ENCODE measurements at places on chromosomes 3 and 15.

DNA sequence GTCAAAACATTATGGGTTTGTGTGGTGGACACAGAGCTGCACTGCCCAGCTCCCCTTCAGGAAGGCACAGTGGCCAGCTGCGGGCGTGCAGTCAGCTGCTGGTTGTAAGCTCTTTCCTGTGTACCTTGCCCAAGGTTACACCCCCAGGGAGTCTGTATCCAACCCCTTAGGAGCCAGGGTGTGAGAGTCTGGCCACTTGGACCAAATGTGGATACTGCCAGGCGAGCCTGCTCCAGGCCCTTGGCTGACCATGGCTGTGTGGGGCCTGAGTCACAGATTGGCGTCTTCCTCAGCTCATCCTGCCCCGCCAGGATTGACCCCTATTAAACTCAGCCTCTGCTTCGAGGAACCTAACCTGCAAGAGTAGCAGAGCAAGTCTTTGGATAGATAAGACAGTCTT is 56.9 kb downstream of the ABHD5 start:
- DNase-seq = no peak

- no peak for DNase-seq
Measured at GRCh38 chr15:31586841-31587240, 260.2 kb downstream of the KLF13 start.

- no peak for DNase-seq
Measured at GRCh38 chr3:55711646-55712045, 224.5 kb upstream of the WNT5A start.

DNA sequence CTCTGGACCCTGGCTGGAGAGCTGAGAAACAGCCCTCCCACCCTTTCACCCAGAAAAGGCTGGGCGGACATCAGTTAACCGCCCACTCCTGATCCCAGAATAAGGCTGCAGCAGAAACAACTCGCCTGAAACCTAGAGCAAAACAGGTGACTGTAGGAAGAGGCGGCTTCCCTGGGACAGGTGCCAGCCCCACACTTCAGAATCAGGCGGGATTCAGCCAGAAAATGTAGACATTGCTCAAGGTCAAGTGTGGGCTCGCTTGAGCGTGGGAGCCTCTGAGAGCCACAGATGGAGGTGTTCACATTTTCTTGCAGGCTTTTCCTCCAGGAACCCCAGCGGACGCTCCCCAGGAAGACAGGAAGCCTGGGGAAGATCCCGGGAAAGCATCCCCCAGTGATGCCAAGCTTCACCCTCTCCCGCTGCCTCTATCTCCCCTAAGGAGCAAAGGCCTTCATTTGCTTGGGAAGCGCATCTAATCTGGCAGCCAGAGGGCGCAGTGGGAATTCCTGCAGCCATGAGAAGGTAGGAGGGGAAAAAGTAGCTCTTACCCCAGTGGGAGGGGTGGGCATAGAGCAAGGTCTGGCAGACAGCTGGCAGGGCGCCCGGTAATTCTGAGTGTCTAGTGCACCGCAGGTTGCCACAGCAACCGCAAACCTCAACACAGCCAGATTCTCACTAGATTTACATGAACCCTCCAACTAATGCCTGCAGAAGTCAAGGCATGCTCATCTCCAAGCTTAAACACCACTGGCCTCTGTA is 77.7 kb downstream of the OCA2 start:
- DNase-seq = peak; percentile 62

GRCh38 chr3:133717424-133717823 is 28.8 kb upstream of the TF start:
- peak; percentile 10 for DNase-seq

DNA sequence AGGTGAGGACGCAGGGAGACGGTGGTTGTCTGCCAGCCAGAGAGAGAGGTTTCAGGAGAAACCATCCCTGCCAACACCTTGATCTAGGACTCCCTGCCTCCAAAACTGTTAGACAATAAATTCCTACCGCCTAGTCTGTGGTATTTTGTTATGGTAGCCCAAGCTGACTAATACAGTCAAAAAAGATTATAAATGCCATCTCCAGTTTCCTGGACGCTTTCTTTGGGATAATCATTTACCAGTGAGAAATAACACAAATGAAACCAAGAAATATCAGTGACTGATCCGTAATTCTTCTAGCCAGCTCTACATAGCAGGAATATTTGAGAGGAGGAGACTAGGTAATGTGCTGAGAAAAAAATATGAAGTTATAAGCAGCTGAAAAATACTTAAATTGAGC is 707.8 kb upstream of the LMCD1 start:
- DNase-seq = no peak

DNA sequence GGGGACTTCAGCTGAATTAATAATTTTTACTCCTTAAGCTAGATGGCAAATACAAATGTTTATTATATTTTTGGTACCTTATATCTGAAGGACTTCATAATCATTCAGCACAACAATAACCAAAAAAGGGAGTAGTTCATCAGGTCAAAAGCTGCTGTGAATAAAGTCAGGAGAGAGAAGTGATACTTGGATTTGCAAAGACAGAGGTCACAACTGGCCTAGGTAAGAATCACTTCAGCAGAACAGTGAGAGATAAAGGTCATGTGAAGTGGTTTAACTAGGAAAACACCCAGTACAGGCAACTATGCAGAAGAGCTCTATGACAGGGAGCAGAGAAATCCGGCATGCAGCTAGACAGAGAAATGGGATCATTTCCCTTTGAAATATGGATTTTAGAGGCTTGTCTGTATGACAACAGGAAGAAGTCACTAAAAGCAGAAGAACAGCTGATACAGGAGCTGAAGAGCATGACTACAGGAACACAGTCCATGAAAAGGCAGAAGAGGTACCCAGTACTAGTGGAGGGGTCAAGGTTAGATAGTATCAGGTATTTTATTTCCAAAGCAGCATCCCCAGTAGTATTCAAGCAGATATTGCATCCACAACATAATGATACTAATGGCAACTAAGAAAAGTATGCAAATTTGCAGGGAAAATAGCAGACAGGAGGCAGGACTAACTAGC is 25.7 kb downstream of the ZMAT3 start:
- no peak for DNase-seq

DNA sequence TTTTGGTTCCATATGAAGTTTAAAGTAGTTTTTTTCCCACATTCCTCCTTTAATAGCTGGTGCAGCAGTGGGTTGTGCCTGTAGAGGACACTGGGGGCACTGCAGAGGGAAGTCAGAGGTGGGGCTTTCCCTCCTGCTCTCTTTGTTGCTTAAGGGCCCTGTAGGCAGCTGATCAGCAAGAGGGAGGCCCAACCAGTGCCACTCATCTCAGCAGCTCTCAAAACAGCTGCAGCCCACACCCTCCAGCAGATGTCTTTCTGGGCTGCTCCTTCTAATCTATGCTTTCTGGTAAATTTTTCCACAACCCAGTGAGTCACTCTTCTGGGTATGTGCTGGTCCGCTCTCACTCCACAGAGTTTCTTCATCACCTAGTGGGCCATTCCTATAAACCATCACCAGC is 263.8 kb downstream of the FEZF2 start:
- peak; percentile 23 for DNase-seq

DNA sequence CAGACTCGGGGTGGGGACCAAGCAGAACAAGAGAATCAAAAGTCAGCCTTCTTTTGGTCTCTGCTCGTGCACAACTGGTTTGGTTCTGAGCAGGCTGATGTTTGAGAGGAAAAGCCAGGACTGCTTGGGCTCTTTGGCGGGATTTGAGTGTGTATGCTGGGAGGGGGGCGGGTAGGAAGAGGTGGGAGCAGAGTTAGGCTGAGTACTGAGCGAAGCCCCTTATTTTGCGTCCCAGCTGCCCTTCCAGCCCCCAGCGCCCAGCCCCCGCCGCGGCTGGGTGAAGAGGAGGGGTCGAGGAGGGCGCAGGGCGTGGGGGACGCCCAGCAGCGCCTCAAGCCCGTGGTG is 153.5 kb upstream of the GOLIM4 start:
- peak; percentile 20 for DNase-seq

DNA sequence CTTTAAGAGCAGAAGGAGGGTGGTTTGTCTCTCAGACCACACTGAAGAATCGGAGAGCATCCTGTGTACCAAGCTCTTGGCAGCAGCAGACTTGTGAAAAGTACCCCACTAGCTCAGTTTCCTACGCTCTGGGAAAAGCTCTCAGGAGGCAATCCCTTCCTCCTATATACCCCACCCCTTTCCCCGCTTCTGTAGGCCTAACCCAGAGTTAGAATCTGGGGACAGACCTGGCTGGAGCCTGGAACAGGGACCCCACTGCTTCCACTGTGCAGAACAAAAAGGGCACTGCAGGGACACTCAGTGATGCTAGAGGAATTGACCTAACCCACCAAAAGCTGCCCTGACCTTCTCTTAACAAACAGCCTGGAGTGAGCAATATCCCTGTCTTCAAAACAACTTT is 70.0 kb upstream of the CCDC39 start:
- no peak for DNase-seq

DNA sequence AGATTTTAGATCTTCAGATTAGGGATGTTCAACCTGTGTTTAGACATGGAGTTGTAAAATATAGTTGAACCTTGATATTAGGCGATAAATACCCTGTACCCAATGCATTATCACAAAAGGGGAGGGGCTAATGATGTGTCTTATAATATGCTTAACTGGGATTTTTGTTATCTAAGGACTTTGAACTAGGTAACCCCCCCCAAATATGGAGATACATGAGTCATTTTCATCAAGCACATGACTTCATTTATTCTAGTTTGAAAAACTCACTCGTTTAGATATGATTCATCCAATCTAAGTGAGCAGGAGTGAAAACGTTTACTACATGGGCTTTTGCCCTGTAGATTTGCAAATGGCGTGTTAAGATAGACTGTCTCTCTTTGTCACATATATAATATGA is 212.4 kb downstream of the IL5RA start:
- no peak for DNase-seq

GRCh38 chr3:171748064-171748924 is 62.0 kb downstream of the PLD1 start:
- DNase-seq = no peak

DNA sequence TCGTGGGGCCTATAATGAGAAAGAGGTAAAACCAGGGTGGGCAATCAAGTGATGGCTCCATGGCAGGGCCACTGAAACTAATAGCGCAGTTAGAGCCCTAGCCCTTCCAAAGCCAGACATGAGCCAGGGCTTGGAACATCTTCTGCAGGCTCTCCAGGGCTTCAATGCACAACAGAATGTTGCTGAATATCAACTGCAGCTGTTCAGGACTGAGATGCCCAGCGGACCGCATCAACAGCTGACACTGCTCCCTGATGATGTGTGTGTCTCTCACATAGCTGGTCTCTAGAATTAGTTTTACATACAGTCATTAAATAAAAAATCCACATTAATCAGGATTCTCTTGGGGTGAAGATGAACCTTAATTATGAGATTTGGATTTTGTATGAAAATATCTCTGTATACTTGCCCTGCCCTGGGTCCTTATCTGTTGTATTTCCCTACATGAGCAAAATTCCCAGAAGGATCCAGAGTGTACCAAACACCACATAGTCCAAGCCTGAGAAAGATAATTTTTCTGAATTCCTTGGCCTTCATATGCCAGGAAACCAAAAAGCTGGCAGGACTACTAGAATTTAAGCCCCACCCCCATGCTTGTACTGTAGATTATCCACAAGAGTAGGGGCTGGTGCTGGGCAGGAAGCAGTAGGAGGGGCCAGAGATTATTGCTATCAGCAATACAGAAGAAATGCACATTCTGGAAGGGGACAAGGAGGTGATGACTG is 7.7 kb upstream of the GOLGB1 start:
- DNase-seq = no peak

DNA sequence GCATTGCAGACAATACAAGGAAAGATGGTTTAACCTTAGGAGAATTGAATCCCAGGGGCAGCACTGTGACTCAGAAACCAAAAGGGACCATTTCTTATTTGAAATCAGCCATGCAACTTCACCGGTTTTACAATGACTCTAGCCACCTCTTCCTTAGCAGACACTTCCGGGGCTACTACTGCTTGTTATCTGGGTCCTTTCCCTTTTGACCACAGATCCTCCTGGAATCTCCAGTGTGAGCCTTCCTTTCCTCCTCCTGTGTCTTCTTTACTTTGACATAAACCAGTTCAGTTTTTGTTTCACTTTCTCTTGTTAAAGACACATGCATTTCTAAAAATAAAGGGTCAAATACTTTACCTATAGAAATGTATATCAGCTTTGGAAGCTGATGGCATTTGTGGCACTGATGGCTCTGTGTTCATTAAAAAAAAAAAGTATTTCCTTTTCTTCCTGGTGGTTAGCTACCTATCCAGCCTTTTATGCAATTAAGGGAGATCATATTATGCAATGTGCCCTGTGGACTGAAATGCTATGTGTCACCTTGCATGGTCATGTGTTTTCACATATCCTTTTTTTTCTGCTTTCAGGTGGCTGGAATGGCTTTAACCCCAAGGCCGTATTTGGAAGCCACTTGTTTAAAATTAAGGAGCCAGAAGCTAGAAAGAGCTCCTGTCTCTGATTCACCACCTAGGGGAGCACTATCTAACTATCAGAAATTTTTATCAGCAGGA is 296.2 kb downstream of the CHL1 start:
- DNase-seq = no peak

- no peak for DNase-seq
Measured at GRCh38 chr3:181250714-181251113, 261.2 kb upstream of the DNAJC19 start.

GRCh38 chr15:92463826-92464225 is 70.1 kb downstream of the ST8SIA2 start:
- no peak for DNase-seq

DNA sequence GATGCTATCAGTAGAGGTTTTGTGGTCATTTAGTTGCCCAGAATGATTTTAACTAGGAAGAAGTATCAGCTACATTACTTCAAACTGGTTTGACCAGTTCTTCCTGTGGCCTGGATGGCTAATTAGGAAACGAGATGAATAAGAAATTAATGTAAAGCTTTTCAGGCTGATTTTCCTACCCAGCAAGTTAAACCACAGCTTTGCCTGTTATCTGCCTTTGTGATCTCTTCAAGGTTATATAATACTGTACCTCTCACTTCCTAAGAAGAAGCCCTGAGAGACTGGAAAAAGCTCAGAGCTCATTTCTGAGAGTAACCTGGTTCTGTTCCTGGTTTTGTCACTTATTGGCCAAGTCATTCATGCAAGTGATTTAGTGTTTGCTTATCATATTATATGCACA is 782.2 kb upstream of the GOLIM4 start:
- DNase-seq = no peak

- no peak for DNase-seq
Measured at GRCh38 chr3:45787551-45787950, 8.8 kb downstream of the SLC6A20 start.

DNA sequence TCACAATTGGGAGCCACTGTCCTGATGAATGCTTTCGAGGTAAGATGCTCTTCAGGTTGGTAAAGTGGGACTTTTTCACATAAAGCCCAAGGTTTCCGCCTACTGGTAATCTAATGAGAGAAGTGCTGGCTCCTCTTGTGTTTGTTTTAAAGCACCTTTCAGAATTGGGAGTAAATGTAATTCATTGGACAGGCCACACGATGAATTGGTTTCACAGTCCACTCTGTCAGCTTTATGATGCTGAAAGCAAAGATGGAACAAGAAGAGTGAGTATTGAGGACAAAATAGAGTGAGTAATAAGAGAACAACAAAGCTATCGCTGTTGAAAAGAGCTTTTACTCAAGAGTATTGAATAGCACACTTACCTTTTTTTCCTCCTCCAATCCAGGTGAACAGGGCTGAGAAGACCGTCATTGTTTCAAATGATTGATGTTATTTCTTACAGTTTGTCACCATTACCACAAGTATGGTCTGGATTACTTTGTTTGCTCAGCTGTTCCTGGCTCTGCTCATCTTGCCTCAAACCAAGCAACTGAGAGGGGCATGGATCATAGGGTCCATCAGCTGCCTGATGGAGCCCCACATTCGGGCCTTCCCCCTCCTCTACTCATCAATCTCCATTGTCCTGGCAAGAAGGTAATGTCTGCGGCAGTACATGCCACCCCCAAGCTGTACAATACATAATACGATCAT is 136.1 kb upstream of the CNTN4 start:
- DNase-seq = no peak

- DNase-seq = no peak
Measured at GRCh38 chr3:179083977-179084376, 12.4 kb upstream of the ZMAT3 start.

Measured in foreskin melanocyte (primary cell).